ENCODE measurements at places on chromosomes 11 and 22.
A peak's percentile ranks its signal among the peaks of the same experiment; 100 is the strongest.

GRCh38 chr22:27740202-27740748 lies 61.3 kb downstream of the MN1 start:
- H3K27me3 ChIP-seq: no peaks in the 10 kb centered on the region
- DNase-seq: no peak
- no peak overlapping the region for H3K4me3 ChIP-seq
- H3K36me3 ChIP-seq: no peaks in the 10 kb centered on the region

- H3K36me3 ChIP-seq: no peaks in the 10 kb centered on the region
- H3K27ac ChIP-seq: no peak overlapping the region
- no peaks in the 10 kb centered on the region for H3K4me1 ChIP-seq
- DNase-seq: no peak
These were observed 298.7 kb upstream of the ZC3H12C start for GRCh38 chr11:109794501-109794900.

DNA sequence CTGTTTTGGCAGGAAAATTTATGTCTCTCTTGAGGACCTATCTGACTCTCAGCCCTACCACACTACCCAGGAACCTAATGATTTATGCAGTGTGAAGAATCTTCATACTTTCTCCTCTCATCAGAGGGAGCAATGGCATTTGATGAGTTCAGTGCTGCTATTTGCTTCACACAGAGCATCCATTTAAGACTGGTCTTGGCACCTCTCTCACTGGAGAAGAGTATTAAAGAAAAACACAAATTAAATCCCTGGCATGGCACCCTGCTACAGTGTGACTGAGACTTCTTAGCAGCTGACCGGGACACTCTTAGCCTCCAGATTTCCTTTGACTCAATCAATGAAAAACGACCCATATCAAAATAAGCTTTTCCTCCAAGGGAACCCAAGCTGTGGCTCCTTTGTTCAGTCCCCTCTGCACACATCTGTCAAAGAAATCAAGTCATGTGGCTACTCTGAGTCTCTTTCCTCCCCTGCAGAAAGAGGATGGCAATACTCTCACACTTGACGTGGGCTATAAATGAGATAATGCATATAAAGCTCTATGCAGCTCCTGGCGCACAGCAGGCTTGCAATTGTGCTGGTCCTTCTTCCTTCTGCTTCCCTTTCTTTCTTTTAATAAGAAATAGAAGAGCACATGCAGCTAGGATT lies 186.1 kb upstream of the E2F8 start:
- no peak overlapping the region for H3K4me3 ChIP-seq
- H3K27ac ChIP-seq: no peak overlapping the region
- H3K27me3 ChIP-seq: peaks cover 15% of the 10 kb centered on the region
- H3K36me3 ChIP-seq: no peaks in the 10 kb centered on the region
- no peaks in the 10 kb centered on the region for H3K4me1 ChIP-seq

- H3K4me1 ChIP-seq: no peaks in the 10 kb centered on the region
- no peak overlapping the region for H3K4me3 ChIP-seq
- no peak for DNase-seq
- no peak overlapping the region for H3K27ac ChIP-seq
- H3K27me3 ChIP-seq: peaks cover 8% of the 10 kb centered on the region
These were observed 44.6 kb upstream of the ELF5 start for GRCh38 chr11:34558211-34558610.

DNA sequence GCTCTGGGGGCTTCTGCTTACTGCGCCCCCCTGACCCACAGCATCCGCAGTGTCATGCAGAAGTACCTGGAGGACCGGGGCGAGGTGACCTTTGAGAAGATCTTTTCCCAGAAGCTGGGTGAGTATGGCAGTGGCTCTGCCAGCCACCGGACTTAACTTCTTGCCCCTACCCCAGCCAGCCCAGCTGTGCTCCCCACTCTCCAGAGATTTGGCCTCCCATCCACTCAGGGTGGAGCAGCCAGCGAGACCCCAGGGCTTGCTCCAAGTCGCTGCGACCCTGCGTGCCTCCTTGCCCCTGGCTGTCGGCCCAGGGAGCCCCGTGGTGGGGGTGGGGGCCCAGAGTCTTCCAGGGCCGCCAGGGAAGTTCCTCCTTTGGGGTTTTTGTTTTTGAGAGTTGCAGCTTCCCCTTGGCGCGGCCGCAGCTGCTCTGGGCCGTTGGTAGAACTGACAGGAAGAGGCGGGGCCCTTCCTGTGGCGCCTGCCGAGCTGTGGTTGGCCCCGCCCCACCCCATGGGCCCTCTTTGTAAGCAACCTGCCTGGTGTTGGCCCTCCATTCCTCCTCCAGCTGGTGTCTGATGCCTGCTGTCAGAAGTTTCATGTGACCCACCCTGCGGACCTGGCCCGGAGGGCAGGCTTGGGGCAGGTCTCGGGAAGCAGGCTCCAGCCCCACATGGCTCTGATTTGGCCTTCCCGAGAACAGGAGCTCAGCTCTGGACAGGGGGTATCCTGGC lies 11.1 kb downstream of the GRK2 start:
- H3K36me3 ChIP-seq: peaks cover 34% of the 10 kb centered on the region
- H3K27me3 ChIP-seq: no peaks in the 10 kb centered on the region

DNA sequence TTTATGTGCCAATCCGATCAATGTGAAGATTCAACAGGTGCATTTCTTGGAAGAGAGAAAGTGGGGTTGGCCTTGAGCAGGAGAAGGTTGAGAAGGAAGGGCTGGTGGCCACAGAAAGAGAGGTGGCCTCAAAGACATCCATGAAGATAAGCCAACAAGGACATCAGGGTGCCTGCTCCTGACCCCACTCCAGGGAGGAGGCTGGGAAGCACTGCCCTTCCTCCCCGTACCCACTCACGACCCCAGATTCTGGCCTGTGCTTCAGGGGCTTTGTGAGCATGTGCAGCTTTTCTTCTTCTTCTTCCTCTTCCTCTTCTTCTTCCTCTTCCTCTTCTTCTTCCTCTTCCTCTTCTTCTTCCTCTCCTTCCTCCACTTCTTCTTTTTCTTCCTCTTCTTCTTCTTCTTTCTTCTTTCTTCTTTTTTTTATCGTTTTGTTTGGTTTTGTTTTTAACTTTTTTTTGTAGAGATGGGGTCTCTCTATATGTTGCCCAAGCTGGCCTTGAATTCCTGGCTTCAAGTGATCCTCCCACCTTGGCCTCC lies 30.3 kb downstream of the DKK3 start:
- no peak for DNase-seq
- peaks cover 49% of the 10 kb centered on the region for H3K4me1 ChIP-seq
- peak overlapping the region; percentile 78 for H3K27ac ChIP-seq
- no peaks in the 10 kb centered on the region for H3K36me3 ChIP-seq

GRCh38 chr11:104934594-104934993 lies 33.8 kb downstream of the CASP4 start:
- no peak overlapping the region for H3K27ac ChIP-seq
- H3K4me1 ChIP-seq: no peaks in the 10 kb centered on the region
- no peak for DNase-seq

DNA sequence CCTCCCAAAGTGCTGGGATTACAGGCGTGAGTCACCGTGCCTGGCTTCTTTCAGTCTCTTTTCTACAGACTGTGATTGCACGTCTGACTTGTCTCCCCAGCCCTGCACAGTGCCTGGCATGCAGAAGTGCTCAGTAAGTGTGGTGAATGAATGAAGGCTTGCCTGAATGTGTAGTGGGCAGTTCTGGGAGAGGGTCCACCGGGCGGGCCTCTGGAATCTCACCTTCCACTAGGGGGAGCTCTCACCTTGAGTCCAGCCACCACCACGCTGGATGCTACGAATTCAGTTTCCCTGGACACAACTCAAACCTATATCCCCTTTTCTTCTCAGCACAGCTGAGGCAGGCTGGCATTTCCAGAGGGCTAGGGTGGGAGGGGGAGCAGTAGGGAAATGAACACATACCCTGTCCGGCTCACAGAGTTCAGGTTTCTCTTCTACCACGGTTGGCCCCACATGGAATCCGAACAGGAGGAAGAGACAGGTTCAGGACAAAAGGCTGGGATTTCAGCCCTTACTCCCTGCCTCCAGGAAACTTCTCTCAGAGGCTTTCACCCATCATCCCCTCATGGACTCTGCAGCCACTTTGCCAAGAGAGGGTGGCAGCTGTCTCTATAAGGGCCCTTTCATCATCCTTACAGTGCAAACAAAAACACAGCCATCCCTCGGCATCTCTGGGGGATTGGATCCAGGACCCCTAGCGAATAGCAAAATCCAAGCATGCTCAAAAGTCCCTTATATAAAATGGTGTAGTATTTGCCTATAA lies 86.8 kb downstream of the NECTIN1 start:
- no peaks in the 10 kb centered on the region for H3K36me3 ChIP-seq
- no peak for DNase-seq
- no peaks in the 10 kb centered on the region for H3K27me3 ChIP-seq
- no peak overlapping the region for H3K27ac ChIP-seq

DNA sequence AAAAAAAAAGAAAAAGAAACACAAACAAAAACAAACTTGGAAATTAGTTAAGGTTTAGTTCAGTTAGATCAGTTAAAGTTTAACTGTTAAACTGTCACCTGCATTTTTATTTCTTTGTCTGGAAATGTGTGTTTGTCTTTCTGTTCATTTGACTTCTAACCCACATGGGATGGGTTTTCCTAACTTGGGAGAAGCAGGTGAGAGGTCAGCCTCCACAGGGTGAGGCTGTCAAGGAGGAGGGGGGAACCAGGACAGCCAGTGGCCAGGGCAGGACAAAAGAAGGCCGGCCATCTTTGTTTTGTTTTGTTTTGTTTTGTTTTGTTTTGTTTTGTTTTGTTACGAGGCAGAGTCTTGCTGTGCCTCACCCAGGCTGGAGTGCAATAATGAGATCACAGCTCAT lies 13.4 kb upstream of the GCAT start:
- no peak for DNase-seq
- H3K27me3 ChIP-seq: no peaks in the 10 kb centered on the region
- no peak overlapping the region for H3K4me3 ChIP-seq

- peaks cover 69% of the 10 kb centered on the region for H3K36me3 ChIP-seq
- no peaks in the 10 kb centered on the region for H3K4me1 ChIP-seq
- DNase-seq: no peak
- no peaks in the 10 kb centered on the region for H3K27me3 ChIP-seq
- H3K27ac ChIP-seq: no peak overlapping the region
These were observed 14.7 kb downstream of the DEPDC5 start for GRCh38 chr22:31768422-31769059.

DNA sequence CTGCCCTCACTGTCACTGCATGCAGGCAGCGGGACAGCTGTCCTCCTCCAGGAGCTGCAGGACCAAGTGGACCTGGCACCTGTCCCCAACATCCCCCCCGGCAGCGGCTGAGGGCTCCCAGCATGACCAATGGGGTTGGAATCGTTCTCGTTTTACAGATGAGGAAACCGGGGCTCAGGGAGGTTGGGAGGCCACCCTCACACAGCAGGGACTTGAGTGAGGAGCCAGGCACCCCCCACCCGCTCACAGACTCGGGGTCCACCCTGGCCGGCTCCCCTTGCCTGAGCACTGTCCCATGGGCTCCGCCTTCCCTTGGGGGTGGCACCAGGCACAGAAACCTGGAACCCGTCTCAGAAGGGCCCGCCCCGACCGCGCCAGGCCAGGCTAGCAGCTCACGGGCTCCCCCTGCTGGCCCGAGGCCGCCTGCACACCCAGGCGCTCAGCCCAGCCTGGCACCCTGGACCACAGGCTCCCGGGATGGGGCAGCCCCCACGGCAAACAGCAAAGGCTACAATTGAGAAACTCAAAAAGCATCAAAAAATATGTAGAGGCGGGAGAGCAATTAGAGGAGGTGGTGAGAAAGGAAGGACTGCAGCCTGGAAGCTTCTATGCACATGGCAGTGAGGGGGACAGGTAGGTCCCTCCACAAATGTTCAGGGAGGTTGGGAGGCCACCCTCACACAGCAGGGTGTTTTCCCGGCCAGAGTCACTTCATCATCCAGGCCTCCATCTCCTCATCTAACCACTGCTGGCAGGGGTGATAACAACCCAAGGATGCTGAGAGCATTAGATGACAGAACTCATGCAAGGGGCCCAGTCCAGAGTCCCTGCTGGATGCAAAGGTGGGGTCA lies 12.8 kb downstream of the MACROD1 start:
- H3K4me3 ChIP-seq: no peak overlapping the region
- no peak overlapping the region for H3K27ac ChIP-seq
- no peaks in the 10 kb centered on the region for H3K27me3 ChIP-seq
- H3K36me3 ChIP-seq: no peaks in the 10 kb centered on the region

DNA sequence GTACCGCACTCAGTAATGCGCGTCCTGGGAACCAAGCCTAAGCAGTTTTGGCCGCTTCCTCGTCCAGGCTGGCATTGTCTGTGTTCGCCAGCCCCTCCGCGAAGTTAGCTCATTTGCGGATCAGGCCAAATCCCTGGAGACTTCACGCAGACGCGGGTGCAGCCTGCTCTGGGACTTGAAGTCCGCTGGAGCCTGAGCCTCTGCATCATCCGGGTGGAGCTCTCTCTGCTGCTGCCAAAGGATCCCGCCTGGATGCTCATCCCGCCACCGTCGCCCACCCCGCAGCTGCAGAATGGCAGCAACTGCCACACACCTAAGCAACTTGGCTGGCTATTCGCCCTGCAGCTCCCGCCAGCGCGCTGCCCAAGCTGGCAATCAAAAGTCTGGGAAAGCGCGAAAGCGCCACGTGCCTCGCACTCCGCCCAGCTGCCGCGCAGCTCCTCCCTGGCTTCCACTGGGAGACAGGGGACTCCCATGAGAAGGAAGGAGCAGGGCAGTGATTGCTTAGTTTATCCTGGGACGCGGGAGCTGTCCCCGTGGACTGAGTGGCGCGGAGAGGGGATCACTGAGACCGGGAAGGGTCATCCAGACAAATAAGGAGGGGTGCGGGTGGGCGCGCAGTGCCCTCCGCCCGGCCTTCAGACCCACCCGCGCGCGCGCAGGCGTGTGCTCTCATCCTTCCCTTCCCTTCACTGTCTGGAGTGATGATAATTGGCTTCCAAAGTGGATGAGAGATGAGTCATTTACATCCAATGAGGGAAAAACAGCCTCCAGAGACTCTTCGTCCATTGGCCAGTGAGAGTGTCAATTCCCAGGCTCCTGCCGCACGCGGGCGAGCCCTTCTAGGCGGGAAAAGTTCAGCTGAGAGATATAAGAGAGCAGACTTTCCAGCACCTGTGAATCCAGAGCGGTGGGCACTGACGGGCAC lies 23.2 kb upstream of the GLYATL1B start:
- no peak for DNase-seq
- H3K27ac ChIP-seq: no peak overlapping the region
- H3K4me3 ChIP-seq: no peak overlapping the region
- no peaks in the 10 kb centered on the region for H3K36me3 ChIP-seq
- peaks cover 8% of the 10 kb centered on the region for H3K4me1 ChIP-seq
- H3K27me3 ChIP-seq: peaks cover 57% of the 10 kb centered on the region

- no peaks in the 10 kb centered on the region for H3K27me3 ChIP-seq
- no peak overlapping the region for H3K27ac ChIP-seq
- H3K4me3 ChIP-seq: no peak overlapping the region
- no peaks in the 10 kb centered on the region for H3K36me3 ChIP-seq
- DNase-seq: no peak
These were observed 340.4 kb downstream of the OPCML start for GRCh38 chr11:133191931-133192330.

DNA sequence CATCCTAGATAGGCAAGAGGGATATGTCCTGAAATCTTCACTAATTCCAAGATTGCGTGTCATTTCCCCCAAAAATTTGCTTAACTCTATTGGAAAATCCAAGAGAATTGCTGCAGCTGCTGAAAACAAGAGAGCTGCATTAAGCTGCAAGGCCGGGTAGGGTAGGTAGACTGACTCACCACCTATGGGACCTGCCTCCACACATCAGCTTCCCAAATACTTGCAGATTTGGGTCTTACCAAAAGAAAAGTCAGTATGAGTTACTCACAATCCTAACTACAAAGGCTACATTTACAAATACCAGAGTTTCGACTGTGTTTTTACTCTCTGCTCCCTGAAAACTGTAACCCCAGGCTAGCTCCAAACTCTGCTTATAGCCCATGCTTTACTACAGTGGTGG lies 142.5 kb upstream of the TEAD1 start:
- no peak overlapping the region for H3K4me3 ChIP-seq
- H3K4me1 ChIP-seq: no peaks in the 10 kb centered on the region

All from transverse colon (tissue), 4 donors.